ENCODE measurements at places on chromosomes 4 and X. TPM values are rescaled to one million over a fixed set of nuclear protein-coding genes. Genes with fewer than 3 reads are reported as not detected.

- H3K36me3 ChIP-seq = no peaks in the 10 kb centered on the region
- no peak overlapping the region for H3K27ac ChIP-seq
- H3K4me1 ChIP-seq = no peaks in the 10 kb centered on the region
- no peak for DNase-seq
- no peaks in the 10 kb centered on the region for H3K27me3 ChIP-seq
- H3K4me3 ChIP-seq = no peak overlapping the region
These were observed 287.8 kb upstream of the GK2 start for GRCh38 chr4:79695848-79696247.

GRCh38 chr4:84971319-84971932, 4.9 kb upstream of the WDFY3 start:
- H3K27ac ChIP-seq = no peak overlapping the region
- H3K27me3 ChIP-seq = no peaks in the 10 kb centered on the region
- H3K4me1 ChIP-seq = peaks cover 11% of the 10 kb centered on the region
- no peaks in the 10 kb centered on the region for H3K36me3 ChIP-seq
- DNase-seq = peak; percentile 83
- H3K4me3 ChIP-seq = no peak overlapping the region

- no peaks in the 10 kb centered on the region for H3K36me3 ChIP-seq
- no peak overlapping the region for H3K4me3 ChIP-seq
- no peaks in the 10 kb centered on the region for H3K27me3 ChIP-seq
- no peak for DNase-seq
- H3K4me1 ChIP-seq = no peaks in the 10 kb centered on the region
These were observed 17.4 kb downstream of the TMEM192 start for GRCh38 chr4:165095291-165095690.

GRCh38 chr4:150336676-150337412, 245.1 kb upstream of the MAB21L2 start:
- H3K27ac ChIP-seq = no peak overlapping the region
- 0 out of 2 replicates have a peak, but pooled peaks cover 4% of the 10 kb centered on the region for H3K4me1 ChIP-seq
- DNase-seq = no peak
- no peaks in the 10 kb centered on the region for H3K27me3 ChIP-seq

DNA sequence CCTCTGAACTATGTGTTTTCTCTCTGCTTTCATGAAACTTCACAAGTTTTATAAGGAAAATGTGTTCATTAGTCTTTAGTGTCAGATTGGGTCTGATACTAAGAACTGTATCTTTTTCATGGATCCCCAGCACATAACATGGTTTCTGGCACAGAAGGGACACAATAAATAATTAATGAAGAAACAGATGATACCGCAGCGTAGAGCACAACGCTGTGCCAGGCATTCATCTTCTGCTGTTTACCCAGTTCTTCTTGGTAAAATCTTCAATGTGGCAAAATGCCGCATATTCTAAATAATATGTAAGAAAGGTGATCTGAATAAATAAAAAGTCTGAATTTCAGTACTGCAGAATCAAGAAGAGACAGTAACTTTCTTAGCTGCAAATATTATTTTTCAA, 12.3 kb downstream of the SCARB2 start:
- no peaks in the 10 kb centered on the region for H3K27me3 ChIP-seq
- DNase-seq = no peak
- no peaks in the 10 kb centered on the region for H3K36me3 ChIP-seq
- H3K4me1 ChIP-seq = peaks cover 39% of the 10 kb centered on the region

DNA sequence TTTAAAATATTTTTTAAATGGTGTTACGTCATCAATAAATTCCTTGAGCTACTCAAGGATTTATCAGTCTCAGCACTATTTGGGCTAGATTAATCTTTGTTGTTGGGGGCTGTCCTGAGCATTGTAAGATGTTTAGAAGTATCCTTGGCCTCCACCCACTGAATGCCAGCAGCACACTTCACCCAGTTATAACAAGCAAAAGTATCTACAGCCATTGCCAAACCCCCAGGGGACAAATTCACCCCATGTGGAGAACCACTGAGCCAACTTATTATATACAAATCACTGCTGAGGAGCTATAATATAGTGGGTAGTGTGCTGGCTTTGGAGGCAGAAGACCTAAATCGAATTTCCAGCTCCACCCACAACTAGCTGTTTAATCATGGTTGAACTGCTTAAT, 58.3 kb downstream of the ATP10D start:
- peaks cover 35% of the 10 kb centered on the region for H3K36me3 ChIP-seq
- H3K27me3 ChIP-seq = no peaks in the 10 kb centered on the region
- DNase-seq = peak; percentile 54
- H3K27ac ChIP-seq = 0 out of 2 replicates have a peak overlapping the region, but pooled peaks have one; percentile 20
- H3K4me1 ChIP-seq = peaks cover 21% of the 10 kb centered on the region
- no peak overlapping the region for H3K4me3 ChIP-seq

DNA sequence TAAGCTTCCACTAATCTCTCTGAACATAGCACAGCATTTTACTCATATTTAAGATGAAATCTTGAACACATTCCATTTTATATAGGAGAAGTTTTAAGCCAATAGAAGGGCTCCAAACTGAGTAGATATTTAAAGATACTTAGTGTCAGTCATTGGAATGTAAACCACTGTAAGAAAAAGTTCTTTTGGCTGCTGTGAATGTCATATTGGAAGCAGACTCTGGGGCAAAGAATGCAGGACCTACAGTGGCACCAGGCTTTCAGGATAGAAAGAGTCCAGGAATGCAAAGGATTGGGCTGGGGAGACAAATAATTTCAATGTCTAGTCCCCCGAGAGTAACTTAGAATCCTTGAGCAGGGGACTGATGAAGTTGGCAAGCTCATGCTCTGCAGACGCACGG, 1047.7 kb downstream of the STIM2 start:
- no peaks in the 10 kb centered on the region for H3K27me3 ChIP-seq
- no peaks in the 10 kb centered on the region for H3K4me1 ChIP-seq
- H3K27ac ChIP-seq = no peak overlapping the region
- DNase-seq = no peak
- no peaks in the 10 kb centered on the region for H3K36me3 ChIP-seq

DNA sequence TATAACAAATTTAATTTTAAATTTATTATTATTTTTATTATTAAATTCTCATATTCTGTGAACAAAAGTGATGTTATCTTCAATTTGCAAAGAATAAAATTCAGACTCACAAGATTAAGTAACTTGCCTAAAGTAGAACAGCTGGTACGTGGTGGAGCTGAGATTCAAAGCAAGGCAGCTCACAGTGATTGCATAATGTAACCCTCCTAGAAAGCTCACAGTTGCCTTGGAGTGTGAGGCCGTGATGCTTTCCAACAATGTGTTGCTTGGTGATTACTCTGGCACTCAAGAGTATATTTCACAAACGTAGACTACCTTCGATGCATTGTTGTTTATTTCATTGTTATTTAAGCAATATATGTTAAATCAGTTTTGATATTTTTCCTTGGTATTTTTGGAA, 1039.2 kb upstream of the PABPC4L start:
- no peaks in the 10 kb centered on the region for H3K4me1 ChIP-seq
- no peak for DNase-seq
- H3K4me3 ChIP-seq = no peak overlapping the region
- H3K27me3 ChIP-seq = no peaks in the 10 kb centered on the region

DNA sequence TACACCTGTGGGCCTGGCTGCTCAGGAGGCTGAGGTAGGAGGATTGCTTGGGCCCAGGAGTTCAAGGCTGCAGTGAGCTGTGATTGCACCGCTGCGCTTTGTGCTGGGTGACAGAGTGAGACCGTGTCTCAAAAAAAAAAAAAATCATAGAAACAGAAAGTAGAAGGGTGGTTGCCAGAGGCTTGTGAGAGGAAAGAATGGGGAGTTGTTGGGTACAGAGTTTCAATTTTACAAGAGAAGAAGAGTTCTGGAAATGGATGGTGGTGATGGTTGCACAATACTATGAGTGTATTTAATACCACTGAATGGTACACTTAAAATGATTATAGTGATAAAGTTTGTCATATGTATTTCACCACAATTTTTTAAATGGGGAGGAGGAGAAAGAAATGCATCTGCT, 10.2 kb upstream of the GLOD5 start:
- H3K4me1 ChIP-seq = no peaks in the 10 kb centered on the region
- H3K4me3 ChIP-seq = no peak overlapping the region
- no peak overlapping the region for H3K27ac ChIP-seq
- no peaks in the 10 kb centered on the region for H3K36me3 ChIP-seq

DNA sequence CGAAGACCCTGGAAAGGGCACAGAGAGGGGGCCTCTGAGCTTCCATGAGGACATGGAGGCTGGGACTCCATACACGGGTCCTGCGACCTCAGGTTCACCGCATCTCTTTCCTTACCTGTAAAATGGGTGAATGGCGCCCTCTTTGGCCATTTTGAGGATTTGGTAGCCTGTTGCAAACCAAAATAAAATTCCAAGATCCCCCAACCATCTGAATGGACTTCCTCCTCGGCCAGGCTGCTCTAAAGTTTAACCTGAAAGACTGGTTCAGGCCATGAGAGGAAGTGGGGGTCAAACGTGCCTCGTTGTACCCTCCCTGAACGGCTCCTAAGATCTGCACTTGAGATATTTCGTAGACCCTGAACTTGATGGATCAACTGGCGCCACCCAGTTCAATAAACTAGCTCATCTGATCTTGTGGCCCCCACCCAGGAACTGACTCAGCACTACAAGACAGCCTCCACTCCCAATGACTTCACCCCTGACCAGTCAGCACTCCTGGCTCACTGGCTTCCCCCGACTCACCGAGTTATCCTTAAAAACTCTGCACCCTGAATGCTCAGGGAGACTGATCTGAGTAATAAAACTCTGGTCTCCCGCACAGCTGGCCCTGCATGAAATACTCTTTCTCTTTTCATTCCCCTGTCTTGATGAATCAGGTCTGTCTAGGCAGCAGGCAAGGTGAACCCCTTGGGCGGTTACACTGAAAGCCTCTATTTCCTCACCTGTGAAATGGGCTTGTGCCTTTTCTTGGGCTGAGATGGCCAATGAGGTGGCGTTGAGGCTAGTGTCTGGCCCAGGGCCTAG, 32.9 kb upstream of the GPR78 start:
- 0 out of 2 replicates have a peak overlapping the region, but pooled peaks have one; percentile 11 for H3K27ac ChIP-seq
- H3K4me3 ChIP-seq = no peak overlapping the region
- peak; percentile 88 for DNase-seq
- peaks cover 11% of the 10 kb centered on the region for H3K4me1 ChIP-seq
- H3K27me3 ChIP-seq = no peaks in the 10 kb centered on the region

GRCh38 chrX:12319003-12319519, 180.8 kb downstream of the FRMPD4 start:
- no peaks in the 10 kb centered on the region for H3K4me1 ChIP-seq
- no peaks in the 10 kb centered on the region for H3K27me3 ChIP-seq
- no peak for DNase-seq
- H3K36me3 ChIP-seq = no peaks in the 10 kb centered on the region
- H3K4me3 ChIP-seq = no peak overlapping the region

DNA sequence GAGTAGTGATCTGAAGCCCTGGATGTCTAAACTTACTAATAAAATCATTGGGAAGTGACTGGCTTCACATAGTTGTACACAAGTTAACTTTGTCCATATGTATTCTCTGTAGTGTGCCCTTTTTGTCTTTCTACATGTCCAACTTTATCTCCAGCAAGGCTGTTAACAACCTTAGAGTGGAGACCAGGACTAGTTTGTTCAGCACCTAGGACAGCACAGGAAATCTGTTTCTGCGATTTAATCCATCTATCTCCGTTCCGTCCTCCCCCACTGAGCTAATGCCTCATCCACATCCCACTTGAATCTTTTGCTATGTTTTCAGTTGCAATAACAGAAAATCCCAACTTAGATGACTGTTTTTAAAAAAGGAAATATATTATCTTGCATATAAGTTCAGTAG, 3.4 kb upstream of the ARR3 start:
- no peak overlapping the region for H3K4me3 ChIP-seq
- H3K27me3 ChIP-seq = no peaks in the 10 kb centered on the region
- H3K4me1 ChIP-seq = no peaks in the 10 kb centered on the region
- H3K27ac ChIP-seq = no peak overlapping the region
- DNase-seq = no peak

- DNase-seq = no peak
- no peaks in the 10 kb centered on the region for H3K4me1 ChIP-seq
- H3K36me3 ChIP-seq = no peaks in the 10 kb centered on the region
- no peak overlapping the region for H3K27ac ChIP-seq
These were observed 183.0 kb upstream of the NOCT start for GRCh38 chr4:138832563-138832962.

GRCh38 chr4:179467878-179468277, 2025.6 kb upstream of the AGA start:
- H3K4me3 ChIP-seq = no peak overlapping the region
- no peaks in the 10 kb centered on the region for H3K27me3 ChIP-seq
- no peaks in the 10 kb centered on the region for H3K36me3 ChIP-seq
- DNase-seq = no peak
- no peak overlapping the region for H3K27ac ChIP-seq

GRCh38 chr4:174865418-174865985, 36.5 kb upstream of the GLRA3 start:
- H3K4me3 ChIP-seq = no peak overlapping the region
- no peaks in the 10 kb centered on the region for H3K4me1 ChIP-seq
- no peak for DNase-seq
- H3K27ac ChIP-seq = no peak overlapping the region
- H3K36me3 ChIP-seq = no peaks in the 10 kb centered on the region
- no peaks in the 10 kb centered on the region for H3K27me3 ChIP-seq

- H3K27me3 ChIP-seq = no peaks in the 10 kb centered on the region
- peak overlapping the region; percentile 87 for H3K27ac ChIP-seq
- peak; percentile 91 for DNase-seq
- no peaks in the 10 kb centered on the region for H3K36me3 ChIP-seq
- H3K4me3 ChIP-seq = peak overlapping the region; percentile 4
These were observed 45.8 kb upstream of the IL21 start for GRCh38 chr4:122666527-122667245.

GRCh38 chrX:120111611-120112010, 4.1 kb downstream of the RHOXF1 start:
- no peaks in the 10 kb centered on the region for H3K4me1 ChIP-seq
- H3K27ac ChIP-seq = no peak overlapping the region
- no peaks in the 10 kb centered on the region for H3K36me3 ChIP-seq
- H3K4me3 ChIP-seq = no peak overlapping the region

Gene SASH3
- total RNA-seq = not detected

Gene SHISA3
- not detected for total RNA-seq

Gene STAG2
- total RNA-seq = 51.7 TPM

Gene CCDC158
- not detected for total RNA-seq

Gene DNAAF6
- total RNA-seq = not detected

Gene SPATA4
- total RNA-seq = not detected

Gene CCDC160
- not detected for total RNA-seq

Gene DRD5
- not detected for total RNA-seq

Gene POU4F2
- not detected for total RNA-seq

Gene CXorf66
- total RNA-seq = not detected

Measured in GM23248 (cell line).